ENCODE measurements at places on chromosomes 2 and 18. TPM values are rescaled to one million over a fixed set of nuclear protein-coding genes. Genes with fewer than 3 reads are reported as not detected.

- no peak overlapping the region for H3K27ac ChIP-seq
- H3K4me1 ChIP-seq = no peaks in the 10 kb centered on the region
- no peaks in the 10 kb centered on the region for H3K27me3 ChIP-seq
- DNase-seq = no peak
Measured at GRCh38 chr2:68536000-68536399, 68.6 kb downstream of the APLF start.

DNA sequence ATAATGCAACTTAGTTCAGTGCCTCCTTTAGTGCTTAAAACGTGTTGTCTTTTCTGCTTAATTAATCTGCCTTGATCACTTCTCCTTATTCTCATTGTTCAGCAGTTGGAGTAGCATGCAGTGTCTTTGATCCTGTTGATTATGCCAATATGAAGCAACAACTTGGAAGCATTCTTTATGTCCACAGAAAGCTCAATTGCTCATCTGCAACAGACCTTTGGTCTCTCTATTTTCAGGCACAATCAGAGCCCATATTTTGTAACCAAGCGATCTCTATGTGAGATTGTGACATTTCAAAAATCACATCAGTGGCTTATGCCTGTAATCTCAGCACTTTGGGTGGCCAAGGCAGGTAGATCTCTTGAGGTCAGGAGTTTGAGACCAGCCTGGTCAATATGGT, 217.3 kb downstream of the NYAP2 start:
- DNase-seq = no peak
- H3K27me3 ChIP-seq = no peaks in the 10 kb centered on the region
- H3K27ac ChIP-seq = no peak overlapping the region
- H3K4me1 ChIP-seq = peaks cover 3% of the 10 kb centered on the region
- no peak overlapping the region for H3K4me3 ChIP-seq

- no peaks in the 10 kb centered on the region for H3K4me1 ChIP-seq
- DNase-seq = no peak
- H3K27me3 ChIP-seq = no peaks in the 10 kb centered on the region
Measured at GRCh38 chr2:12436483-12436882, 280.3 kb upstream of the TRIB2 start.

GRCh38 chr2:71564790-71565189, 111.4 kb downstream of the DYSF start:
- no peak overlapping the region for H3K4me3 ChIP-seq
- no peaks in the 10 kb centered on the region for H3K36me3 ChIP-seq
- peaks cover 5% of the 10 kb centered on the region for H3K4me1 ChIP-seq
- no peak overlapping the region for H3K27ac ChIP-seq
- no peak for DNase-seq
- H3K27me3 ChIP-seq = no peaks in the 10 kb centered on the region

DNA sequence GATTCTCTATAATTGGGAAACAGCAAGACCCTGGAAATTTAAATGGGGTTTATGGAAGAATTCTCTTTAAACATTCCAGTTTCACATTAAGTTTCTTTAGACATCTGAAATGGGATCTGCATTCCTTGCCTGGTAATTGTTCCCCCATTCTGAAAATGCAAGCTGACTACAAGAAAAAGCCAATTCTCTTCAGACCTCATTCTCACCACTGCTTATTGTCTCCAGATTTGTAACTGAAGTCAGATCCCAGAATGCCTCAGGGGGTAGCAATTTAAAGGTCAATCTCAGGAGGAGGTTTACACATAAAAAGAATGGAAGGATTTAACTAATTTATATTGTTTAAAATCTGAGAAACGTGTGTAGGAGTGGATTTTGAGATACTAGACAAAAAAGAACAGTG, 41.2 kb downstream of the COL3A1 start:
- no peak for DNase-seq
- H3K4me1 ChIP-seq = peaks cover 27% of the 10 kb centered on the region
- peaks cover 17% of the 10 kb centered on the region for H3K36me3 ChIP-seq
- peak overlapping the region; percentile 24 for H3K4me3 ChIP-seq

GRCh38 chr2:179893616-179894015, 32.2 kb upstream of the ZNF385B start:
- no peaks in the 10 kb centered on the region for H3K36me3 ChIP-seq
- no peak for DNase-seq
- peaks cover 3% of the 10 kb centered on the region for H3K27me3 ChIP-seq
- H3K4me3 ChIP-seq = no peak overlapping the region
- H3K4me1 ChIP-seq = no peaks in the 10 kb centered on the region
- H3K27ac ChIP-seq = no peak overlapping the region

NAT8 gene
- not detected for total RNA-seq

GPR45 gene
- total RNA-seq = not detected

SERPINB7 gene
- total RNA-seq = 78.2 TPM
